ENCODE measurements at places on chromosomes 3 and 15.

DNA sequence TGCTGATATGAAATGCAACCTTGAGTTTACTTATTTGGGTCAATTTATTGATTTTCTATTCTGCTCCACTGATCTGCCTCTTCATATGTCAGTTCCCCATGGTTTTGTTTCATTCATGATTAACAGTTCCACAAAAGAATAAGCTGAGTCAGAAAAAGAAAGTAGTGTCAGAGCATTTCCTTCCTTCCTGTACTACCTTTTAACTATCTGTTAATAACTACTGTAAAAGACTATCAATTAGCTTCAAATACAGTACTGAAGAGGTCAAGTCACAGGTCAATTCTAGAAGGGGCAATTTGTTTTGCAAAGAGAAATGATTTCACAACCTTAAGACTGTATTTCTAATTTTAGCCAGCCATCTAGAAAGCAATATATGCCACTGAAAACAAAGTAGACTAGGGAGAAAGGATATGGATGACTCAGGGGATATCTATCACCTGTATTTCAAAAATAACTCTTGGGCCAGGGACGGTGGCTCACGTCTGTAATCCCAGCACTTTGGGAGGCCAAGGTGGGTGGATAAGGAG lies 129.5 kb downstream of the TFDP2 start:
- no peak for DNase-seq

DNA sequence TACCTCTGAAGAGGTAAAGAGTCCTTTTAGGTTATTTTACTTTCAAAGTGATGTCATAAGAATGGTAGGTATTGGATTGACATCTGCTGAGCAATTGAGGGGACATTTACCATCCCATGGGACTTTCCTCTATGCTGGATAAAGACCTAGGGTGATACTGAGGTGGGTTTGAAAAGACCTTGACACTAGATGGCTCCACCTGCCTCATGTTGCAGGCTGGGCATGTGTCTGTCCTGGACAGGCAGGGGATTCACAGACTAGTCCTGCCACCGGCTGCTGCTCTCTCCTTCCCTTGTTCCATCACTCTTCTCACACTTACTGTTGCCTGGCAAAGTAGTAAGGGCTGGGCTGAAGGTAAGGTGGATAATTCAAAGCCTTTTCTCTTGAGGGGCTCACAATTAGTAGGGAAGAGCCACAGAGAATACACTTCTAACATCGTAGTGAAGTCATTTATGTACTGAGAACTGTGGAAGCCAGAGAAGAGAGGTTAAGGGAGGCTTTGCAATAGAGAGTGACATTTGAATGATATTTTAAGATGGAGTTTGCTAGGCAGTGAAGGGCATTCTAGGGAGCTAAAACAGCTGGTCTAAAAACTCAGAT lies 27.7 kb downstream of the TRAK1 start:
- DNase-seq, result no peak

GRCh38 chr3:74363346-74363745 lies 251.1 kb downstream of the CNTN3 start:
- no peak for DNase-seq

GRCh38 chr3:165390166-165390565 lies 194.0 kb upstream of the SLITRK3 start:
- no peak for DNase-seq

GRCh38 chr3:134078169-134078831 lies 48.6 kb upstream of the SLCO2A1 start:
- DNase-seq, result no peak

DNA sequence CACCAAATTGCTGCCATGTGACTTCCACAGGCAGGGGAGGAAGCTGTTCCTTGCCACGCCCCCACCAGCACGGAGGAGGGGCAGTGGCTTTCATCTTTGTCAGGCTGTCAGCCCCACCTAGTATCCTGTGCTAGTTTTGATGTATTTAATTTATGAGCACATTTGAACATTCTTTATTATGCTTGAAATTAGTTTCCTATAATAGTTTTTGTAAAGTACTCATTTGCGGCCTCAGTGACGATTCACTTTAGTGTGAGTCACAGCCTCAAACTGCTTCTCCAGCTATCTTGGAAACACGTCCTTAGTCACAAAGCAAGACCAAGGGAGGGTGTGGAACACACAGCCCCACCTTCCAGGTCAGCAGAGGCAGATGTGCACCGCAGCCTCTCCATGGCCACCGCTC lies 239.9 kb upstream of the ATP10A start:
- no peak for DNase-seq

GRCh38 chr3:73784686-73785392 lies 160.1 kb upstream of the PDZRN3 start:
- DNase-seq, result no peak

DNA sequence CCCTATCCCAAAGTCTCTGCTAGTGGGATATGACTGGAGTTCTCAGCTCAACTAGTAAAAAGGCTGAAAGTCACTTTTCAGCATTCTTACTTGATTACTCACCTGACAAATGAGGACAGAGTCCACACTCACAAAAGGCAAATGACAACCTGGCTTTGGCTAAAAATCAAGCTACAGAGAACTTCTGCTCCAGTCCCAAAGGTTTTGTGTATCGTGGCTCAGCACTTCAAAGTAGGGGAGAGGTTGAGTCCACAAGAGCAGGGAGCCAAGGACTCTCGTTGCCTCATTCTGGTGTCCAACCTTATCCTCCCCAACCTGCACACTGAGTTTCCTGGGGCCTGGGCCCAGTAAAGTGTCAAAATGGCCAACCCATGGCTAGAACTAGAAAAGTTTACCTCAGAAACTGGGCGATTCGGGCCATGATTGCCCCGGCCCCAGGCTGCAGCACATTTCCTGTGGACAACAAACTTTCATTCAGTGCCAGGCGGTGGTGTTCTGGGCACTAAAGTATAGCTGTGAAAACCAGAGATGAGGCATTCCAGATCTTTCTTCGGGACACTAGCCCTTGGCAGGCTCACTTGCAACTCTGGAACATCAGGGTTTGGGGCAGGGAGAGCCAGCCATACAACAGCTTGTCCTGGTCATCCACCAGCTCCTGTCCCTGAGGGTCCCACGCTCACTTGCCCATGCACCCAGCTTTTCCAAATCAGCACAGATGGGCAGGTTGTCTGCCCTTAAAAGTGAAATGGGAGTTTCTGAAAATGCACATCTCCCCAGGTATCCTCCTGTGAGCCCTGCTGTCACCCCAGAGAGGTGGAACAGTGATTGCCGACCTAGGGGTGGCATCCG lies 3.1 kb downstream of the ACAA1 start:
- DNase-seq, result no peak

DNA sequence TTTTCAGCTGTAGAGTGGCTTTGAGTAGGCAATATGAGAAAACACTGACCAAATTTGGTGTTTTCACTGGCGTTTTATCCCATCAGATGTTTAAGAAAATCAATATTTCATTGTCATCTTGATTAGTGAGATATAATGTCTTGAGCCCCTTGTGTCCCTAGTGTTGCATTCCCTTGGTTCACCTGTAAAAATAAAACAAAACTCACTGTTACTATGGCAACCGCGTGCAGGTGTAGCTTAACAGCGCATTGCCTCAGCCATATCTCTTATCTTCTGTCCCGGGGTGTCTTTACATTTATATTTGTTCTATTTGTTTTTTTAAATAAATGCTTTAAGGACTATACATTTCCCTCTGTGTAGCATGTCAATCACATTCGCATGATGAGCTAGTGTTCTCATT lies 551.6 kb downstream of the ZIC1 start:
- no peak for DNase-seq

GRCh38 chr15:76575274-76575673 lies 238.7 kb downstream of the ISL2 start:
- DNase-seq, result no peak

DNA sequence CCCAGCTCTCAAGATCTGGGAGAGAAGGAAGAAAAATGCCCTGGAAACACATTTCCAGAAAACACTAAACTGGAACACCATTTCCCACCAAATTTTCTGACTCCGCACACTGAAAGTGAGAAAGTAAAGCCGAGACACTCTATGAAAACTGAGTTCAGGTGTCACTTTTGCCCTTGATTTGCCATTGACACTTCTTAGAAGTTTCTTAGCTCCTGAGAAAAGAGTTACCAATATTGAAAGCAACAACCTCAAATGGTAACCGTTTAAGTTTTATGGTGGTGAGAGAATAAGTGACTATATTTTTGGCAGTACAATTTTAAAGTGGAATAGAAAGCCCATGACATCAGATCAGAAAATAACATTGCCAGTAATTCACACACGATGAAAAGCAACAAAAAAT lies 39.0 kb downstream of the CD86 start:
- no peak for DNase-seq

GRCh38 chr3:31425401-31425800 lies 107.3 kb upstream of the STT3B start:
- no peak for DNase-seq

DNA sequence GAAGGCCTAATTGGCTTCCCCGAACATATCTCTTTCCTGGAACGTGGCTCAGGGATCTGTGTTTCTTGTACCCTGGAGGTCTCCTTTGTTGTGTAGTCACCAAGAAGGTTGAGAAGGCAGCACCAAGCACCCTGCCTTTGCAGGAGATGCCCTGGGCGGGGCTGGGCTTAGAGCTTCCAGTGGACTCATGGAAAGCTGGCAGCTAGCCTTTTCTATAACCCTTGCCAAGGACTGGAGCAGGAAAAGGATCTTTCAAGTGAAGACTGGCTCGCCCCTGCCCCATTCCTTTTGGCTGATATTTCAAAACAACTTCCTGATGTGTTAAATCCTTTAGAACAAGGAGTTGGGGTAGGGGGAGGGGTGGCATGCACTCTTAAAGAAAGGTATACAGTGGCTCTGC lies 58.9 kb upstream of the EPHA6 start:
- DNase-seq, result no peak

DNA sequence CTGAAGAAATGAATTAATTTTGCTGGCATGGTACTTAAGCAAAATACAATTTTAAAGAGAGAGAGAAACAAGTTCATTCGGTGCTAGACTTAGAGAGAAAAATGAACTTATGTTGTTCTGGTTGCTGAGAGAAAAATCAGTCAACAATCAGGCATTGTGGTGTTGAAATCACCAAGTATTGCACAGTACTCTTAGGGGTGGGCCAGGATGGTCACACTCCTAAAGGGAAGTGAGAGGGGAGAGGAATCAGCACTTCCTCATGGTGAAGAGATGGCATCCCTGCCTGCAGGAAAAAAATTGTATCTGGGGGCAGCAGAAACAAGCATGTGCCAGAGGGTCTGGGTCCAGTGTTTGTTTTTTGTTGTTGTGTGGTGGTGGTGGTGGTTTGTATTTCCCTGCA lies 7.0 kb upstream of the DMXL2 start:
- DNase-seq, result no peak

Measured in fibroblast of the conjunctiva (primary cell).